Naive thymus-derived CD4-positive, alpha-beta T cell (primary cell): ENCODE measurements at places on chromosomes 2 and 18.

DNA sequence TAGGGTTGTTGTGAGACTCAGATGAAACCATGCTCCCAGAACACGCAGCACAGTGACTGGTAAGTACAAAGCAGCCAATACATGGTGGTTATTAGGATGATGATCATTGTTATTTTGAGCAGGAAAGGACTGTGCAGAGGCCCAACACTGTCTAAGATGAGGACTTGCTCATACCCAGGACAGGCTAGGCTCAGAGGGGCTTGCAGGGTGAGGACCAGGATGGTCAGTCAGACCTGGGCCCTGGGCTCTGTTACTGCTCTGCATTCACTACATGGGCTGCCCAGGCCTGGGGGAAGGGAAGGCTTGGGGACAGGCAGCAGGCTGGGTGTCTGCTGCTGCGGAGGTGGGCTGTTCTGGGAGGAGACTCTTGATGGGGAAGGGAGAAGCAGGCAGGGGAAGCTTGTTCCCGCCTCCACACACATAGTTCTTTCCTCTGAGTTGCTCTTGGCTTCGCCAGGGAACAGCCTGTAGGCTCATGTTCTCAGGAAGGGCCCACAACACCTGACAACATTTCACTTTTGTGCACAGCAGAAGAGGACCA lies 17.5 kb downstream of the CAPN13 start:
- no peak for DNase-seq

DNA sequence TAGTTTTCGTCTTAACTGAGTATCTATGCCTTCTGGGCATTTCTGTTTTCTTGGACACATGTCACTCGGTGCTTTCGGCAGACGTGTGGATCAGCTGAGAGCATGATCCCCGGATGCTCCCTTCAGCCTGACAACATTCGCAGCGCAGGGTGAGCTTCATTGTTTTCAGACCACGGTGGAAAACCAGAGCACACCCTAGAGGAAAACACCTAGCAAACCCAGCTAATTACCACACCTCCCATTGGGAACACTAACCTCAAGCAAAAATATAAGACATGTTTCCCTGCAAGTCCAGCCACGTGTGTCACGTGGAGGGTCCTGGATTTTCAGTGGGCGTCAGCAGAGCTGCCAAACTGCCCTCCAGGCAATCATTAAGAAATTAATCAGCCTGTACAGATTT lies 31.0 kb downstream of the ANKRD29 start:
- no peak for DNase-seq

GRCh38 chr2:18925296-18925695 lies 335.9 kb upstream of the NT5C1B start:
- no peak for DNase-seq

- no peak for DNase-seq
These were observed 6.3 kb downstream of the KIAA2012 start for GRCh38 chr2:202079310-202079709.

GRCh38 chr2:156719036-156719435 lies 282.9 kb downstream of the GPD2 start:
- DNase-seq: no peak

DNA sequence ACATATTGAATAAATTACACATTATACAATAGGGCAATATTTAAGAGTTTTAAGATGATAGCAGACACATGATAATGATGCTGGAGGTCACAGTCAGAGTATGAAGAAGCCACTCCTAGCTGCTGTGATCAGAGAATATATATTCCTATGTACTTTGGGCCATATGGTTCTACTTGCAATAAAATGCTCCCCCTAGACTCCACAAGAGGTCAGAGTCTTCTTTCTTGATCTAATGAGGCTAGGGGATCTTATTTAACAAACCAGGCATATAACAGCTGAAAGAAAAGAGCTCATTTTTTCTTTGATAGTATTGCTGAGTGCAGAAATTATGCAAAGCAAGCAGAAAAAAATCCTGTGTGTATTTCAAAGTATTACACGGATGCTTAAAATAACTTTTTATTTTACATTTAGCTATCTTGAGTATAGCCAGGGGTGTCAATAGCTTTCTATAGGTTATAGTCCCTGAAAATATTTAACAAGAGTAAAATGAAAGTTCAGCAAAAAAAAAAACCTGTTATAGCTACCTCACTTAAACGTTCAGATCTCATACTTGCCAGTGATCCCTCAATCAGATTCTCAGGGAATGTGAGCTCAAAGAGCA lies 748.7 kb upstream of the CHAC2 start:
- no peak for DNase-seq

- no peak for DNase-seq
These were observed 124.8 kb downstream of the PTH2R start for GRCh38 chr2:208531361-208531760.

DNA sequence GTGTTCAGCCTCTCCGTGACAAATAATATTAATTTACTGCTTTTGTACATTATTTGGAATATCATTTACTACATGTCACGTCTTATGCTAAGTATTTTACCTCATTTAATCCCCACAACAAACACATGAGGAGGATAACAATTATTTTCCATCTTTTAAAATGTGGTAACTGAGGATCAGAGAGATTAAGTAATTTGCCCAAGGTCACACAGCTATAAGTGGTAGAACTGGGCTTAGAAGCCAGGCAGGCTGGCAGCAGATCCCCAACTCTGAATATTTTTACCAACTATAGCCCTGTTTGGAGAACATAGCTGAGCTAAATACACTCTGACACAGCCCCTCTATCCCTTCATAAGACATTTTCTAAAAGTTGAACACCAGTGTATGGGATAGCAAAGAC lies 24.1 kb downstream of the AP1S3 start:
- DNase-seq: no peak

GRCh38 chr2:158903711-158904405 lies 64.6 kb upstream of the TANC1 start:
- DNase-seq: no peak

DNA sequence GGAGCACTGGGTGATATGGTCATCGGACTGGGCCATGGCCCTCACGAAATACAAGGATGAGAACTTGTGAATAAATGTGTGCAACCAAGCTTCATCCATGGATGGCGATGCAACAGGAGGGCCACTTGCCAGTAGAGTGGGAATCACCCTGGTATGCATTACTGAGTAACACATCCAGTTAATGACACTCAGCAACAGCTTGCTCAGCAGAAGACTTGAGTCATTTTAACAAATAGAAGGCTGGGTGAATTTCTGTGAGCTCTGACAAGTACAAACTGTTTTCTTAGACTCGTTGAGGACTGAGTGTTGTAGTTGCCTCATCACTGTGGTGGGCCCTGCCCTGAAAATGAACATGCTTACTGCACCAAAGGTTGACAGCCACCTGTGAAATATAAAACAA lies 221.6 kb downstream of the NCKAP5 start:
- DNase-seq: no peak

DNA sequence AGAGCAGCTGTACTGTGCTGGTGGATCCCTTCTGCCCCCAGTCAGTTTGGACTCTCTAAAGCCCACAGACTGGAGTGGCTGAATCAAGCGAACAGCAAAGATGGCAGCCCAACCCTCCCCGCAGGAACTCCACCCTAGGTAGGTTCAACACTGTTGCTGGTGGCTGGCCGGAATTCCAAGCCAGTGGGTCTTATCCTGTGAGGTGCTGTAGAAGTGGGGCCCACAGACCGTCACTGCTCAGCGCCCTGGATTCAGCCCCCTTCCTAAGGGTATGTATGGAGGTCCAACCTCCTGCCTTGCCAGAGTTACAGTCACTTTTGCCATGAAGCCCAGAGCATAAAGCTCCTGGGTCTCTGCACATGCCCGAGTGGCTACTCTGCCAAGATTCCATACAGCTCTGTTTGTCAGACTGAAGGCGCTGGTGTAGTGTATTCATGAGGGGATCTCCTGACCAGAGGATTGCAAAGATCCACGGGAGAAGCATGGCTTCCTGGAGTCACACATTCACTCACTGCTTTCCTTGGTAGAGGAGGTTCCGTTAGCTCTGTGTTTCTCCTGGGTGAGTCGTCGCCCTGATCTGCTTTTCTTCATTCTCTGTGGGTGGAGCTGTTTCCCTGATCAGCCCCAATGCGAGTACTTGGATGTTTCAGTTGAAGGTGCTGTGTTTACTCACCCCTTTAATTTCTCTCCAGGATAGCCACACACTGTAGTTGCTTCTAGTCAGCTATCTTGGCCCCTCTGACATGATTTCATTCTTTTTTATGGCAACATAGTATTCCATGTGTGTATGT lies 293.6 kb upstream of the THUMPD2 start:
- no peak for DNase-seq

DNA sequence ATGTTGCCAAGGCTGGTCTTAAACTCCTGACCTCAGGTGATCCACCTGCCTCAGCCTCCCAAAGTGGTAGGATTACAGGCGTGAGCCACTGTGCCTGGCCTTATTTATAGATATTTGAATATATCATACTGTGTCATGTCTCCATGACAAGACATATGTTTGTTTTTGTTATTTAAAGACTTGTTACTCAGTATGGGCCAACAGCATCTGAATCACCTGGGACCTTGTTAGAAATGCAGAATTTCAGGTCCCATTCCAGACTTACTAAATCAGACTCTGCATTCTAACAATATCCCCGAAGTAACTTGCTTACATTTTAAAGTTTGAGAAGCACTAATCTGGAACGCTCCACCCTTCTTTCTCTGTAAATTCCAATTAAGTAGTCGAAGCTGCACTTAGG lies 33.2 kb downstream of the RPE start:
- no peak for DNase-seq

DNA sequence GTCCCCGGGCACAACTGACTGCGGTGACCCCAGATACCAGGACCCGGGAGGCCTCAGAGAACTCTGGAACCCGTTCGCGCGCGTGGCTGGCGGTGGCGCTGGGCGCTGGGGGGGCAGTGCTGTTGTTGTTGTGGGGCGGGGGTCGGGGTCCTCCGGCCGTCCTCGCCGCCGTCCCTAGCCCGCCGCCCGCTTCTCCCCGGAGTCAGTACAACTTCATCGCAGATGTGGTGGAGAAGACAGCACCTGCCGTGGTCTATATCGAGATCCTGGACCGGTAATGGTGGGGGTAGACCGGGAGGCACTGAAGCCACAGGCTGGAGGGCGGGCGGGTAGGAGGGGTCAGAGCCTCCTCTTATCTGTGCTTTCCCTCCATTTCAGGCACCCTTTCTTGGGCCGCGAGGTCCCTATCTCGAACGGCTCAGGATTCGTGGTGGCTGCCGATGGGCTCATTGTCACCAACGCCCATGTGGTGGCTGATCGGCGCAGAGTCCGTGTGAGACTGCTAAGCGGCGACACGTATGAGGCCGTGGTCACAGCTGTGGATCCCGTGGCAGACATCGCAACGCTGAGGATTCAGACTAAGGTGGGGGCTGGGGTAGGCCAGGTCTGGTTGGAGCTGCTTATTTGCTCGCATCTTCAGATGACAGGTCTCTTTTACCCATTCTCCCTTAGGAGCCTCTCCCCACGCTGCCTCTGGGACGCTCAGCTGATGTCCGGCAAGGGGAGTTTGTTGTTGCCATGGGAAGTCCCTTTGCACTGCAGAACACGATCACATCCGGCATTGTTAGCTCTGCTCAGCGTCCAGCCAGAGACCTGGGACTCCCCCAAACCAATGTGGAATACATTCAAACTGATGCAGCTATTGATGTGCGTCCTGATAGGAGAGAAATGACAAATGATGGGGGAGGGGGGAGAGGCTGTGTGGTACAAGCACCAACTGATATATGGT lies 780 bp downstream of the HTRA2 start:
- no peak for DNase-seq

DNA sequence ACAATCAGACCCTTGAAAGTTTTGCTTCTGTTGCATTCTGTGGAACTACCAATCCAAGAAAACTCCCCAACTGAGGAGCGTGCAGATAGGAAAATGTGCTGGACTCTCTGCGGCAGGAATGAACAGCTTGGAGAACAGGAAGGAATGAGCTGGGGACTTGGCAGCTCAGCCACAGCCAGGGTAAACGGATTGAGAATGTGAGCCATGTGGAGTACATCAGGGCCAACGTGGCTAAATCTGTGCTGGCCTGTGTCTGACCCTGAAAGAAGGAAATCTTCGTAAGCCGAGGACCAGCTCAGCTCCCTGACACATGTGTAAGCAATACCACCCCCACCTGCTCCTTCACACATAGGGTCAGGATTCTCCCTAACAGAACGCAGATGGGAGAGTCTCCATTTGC lies 1023.7 kb downstream of the BCL11A start:
- DNase-seq: no peak
